ENCODE measurements at places on chromosomes 7 and 10. TPM values are rescaled to one million over a fixed set of nuclear protein-coding genes. Genes with fewer than 3 reads are reported as not detected.

DNA sequence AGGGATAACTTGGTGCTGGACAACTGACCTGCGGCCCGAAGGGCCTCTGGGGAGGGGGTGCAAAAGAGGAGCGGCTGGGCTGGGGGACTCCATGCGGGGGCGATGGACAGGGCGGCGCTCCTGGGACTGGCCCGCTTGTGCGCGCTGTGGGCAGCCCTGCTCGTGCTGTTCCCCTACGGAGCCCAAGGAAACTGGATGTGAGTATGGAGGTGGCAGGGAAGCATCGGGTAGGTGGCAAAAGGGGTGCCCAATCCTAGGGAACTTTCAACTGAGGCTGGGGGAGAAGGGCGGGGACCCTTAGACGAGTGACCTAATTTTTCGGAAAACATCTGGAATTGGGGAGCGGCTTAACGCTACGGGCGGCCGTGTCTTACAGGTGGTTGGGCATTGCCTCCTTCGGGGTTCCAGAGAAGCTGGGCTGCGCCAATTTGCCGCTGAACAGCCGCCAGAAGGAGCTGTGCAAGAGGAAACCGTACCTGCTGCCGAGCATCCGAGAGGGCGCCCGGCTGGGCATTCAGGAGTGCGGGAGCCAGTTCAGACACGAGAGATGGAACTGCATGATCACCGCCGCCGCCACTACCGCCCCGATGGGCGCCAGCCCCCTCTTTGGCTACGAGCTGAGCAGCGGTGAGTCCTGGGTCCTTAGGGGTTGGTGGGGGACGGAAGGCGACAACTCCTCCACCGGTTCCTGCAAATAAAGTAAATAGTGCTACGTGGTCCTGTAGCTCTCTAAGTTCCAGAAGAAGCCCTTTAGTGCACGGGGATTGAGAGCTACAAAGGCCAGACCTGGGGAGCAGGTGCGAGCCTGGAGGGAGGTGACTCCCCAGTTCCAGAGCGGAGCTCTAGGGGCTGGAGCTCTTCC lies 622 bp downstream of the WNT16 start:
- DNase-seq: no peak
- H3K36me3 ChIP-seq: no peaks in the 10 kb centered on the region
- peak overlapping the region; percentile 86 for H3K4me3 ChIP-seq
- peaks cover 15% of the 10 kb centered on the region for H3K27me3 ChIP-seq
- H3K4me1 ChIP-seq: peaks cover 25% of the 10 kb centered on the region

The CRCP gene
- 30.4 TPM for total RNA-seq

DNA sequence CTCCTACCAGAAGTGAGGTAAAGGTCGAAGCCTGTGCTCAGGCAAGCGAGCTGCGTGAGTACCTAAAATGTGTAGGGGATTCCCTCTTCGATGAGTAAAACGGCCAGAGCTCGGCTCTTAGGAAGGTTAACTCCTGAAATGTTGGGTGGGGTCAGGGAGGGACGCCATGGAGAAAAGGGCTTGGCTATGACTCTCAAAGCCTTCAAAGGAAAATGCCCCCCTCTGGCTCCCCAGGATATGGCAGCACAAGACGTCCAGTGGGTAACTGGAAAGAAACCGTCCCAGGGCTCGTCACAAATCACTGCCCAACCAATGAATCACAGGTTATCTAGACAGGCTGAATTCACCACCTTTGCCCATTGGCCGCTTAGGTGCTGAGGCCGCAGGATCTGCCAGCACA lies 58.0 kb downstream of the CALML3 start:
- DNase-seq: no peak
- H3K4me3 ChIP-seq: no peak overlapping the region
- no peaks in the 10 kb centered on the region for H3K27me3 ChIP-seq
- no peak overlapping the region for H3K27ac ChIP-seq
- peaks cover 48% of the 10 kb centered on the region for H3K4me1 ChIP-seq
- peaks cover 8% of the 10 kb centered on the region for H3K36me3 ChIP-seq

DNA sequence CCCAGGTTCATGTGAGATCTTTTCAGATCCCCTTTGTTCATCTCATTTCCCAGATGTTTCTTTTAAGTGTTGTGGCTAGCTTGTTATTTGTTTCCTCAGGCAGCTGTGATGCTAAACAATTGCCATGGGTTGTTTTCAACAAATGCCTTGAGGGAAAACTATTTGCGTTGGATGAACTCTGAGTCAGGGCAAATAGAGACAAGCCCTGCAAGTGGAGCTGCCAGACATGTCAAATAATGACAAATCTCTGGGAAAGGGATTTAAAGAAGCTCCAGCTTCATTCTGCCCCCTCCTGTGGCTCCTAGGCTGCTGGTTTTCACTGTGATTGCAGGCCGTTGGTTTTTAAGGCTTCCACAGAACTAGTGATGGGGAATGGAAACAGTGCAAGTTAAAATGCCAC lies 272.4 kb upstream of the SP8 start:
- no peaks in the 10 kb centered on the region for H3K4me1 ChIP-seq
- no peak overlapping the region for H3K4me3 ChIP-seq
- DNase-seq: no peak
- H3K27me3 ChIP-seq: no peaks in the 10 kb centered on the region
- H3K36me3 ChIP-seq: no peaks in the 10 kb centered on the region

GRCh38 chr7:36490419-36490830 lies 100.8 kb downstream of the ANLN start:
- H3K4me3 ChIP-seq: no peak overlapping the region
- peaks cover 24% of the 10 kb centered on the region for H3K27me3 ChIP-seq
- no peak overlapping the region for H3K27ac ChIP-seq
- no peaks in the 10 kb centered on the region for H3K4me1 ChIP-seq

The OR9A2 gene
- not detected for total RNA-seq
